Mucosa of gallbladder (tissue), 1 donor: ENCODE measurements at places on chromosomes 5 and 9. TPM values are rescaled to one million over a fixed set of nuclear protein-coding genes. Genes with fewer than 3 reads are reported as not detected.

- DNase-seq = no peak
Observed at GRCh38 chr9:99270491-99270890, 48.4 kb downstream of the SEC61B start.

Gene LSM11
- total RNA-seq = 7.5 TPM

DNA sequence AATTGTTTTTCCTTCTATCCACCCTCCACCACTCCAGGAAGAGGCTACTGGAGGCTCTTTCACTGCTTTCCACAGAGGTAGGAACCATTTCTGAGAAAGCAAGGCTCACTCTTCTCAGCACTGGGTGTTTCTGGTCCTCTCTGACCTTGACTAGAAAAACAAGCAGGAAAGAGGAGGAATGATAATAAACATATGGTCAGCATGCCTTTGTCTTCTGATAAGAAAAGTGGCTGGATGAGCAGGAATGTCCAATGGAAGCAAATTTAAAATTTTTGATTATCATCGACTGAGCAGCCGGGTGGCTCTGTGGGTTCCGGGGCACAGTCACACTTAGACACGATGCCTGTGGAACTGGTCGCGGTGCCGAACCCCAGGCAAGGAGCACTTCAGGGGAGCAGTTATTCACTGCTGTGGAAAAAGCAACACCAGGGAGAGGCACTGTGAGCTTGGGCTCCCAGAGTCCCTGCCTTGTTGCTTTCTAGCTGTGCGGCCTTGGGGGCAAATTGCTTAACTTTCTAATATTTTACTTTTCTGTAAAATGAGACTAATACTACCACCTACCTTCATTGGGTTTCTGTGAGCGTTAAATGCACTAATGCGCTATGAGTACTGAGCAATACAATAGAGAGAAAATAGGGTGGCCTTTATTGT lies 157.0 kb upstream of the LHFPL2 start:
- no peak for DNase-seq

- DNase-seq = no peak
Observed at GRCh38 chr5:139701056-139701741, 53.0 kb downstream of the CXXC5 start.
